ENCODE measurements at places on chromosomes 6 and 20. TPM values are rescaled to one million over a fixed set of nuclear protein-coding genes. Genes with fewer than 3 reads are reported as not detected.

Gene BEND3
- total RNA-seq = 1.5 TPM

Gene WFDC5
- not detected for total RNA-seq

Gene YIPF3
- total RNA-seq = 69.9 TPM

Gene CTCFL
- total RNA-seq = not detected

Gene CCDC170
- total RNA-seq = 0.36 TPM

Gene TAAR2
- total RNA-seq = not detected

Gene FAM83C
- total RNA-seq = not detected

Gene TMEM217
- 0.80 TPM for total RNA-seq

Gene DDO
- total RNA-seq = 37.6 TPM
